ENCODE measurements at places on chromosomes 11 and 22.

DNA sequence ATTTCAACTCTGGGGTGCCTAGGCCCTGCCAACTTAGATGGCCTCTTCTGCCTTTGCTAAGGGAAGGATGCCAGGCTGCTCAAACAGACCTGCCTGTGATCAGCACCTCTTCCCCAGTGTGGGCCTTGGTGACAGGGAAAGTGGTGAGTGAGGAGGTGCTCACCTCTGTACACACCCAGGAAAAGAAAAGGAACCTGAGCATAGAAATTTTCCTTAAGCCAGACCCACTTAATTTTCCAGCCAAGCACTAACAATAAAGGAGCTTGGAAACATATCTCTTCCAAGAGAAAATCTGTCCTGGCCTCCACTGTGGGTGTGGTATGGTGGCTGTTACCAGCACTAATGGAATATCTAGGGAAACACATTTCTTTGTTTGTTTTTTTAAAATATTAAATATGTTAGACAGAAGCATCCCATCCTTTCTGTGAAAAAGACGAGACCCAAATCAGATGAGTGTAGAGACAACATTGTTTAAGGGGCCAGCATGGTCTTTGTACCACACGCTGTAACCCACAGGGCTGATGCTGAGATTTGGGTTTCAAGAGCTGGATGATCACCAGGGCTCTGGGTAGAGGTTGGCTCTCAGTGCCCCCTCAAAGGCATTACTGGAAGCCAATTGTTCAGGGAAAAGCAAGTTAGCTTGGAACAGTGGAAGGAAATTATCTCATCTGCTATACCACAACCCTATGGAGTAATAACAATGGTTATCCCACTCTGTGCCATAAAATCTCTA lies 472.2 kb downstream of the INSC start:
- no peak for DNase-seq

DNA sequence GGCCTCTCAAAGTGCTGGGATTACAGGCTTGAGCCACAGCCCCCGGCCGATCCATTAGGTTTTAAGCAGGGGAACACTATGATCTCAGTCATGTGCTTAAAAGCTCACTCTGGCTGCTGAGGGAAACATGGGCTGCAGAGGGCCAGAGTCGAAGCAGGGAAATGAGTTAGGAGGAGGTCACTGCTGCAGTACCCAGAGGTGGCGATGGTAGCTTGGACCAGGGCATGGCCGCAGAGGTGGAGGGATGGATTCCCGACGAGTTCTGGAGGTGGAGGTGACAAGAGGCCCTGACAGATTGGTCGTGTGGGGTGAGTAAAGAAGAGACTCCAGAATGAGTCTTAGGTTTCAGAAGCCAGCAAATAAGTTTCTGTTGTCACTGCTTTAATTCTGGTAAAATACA lies 54.4 kb upstream of the INCENP start:
- DNase-seq, result no peak

- DNase-seq, result no peak
Observed at GRCh38 chr11:6604790-6605189, 1.2 kb downstream of the ILK start.

- DNase-seq, result no peak
Observed at GRCh38 chr11:47204637-47204989, 10.2 kb upstream of the DDB2 start.

DNA sequence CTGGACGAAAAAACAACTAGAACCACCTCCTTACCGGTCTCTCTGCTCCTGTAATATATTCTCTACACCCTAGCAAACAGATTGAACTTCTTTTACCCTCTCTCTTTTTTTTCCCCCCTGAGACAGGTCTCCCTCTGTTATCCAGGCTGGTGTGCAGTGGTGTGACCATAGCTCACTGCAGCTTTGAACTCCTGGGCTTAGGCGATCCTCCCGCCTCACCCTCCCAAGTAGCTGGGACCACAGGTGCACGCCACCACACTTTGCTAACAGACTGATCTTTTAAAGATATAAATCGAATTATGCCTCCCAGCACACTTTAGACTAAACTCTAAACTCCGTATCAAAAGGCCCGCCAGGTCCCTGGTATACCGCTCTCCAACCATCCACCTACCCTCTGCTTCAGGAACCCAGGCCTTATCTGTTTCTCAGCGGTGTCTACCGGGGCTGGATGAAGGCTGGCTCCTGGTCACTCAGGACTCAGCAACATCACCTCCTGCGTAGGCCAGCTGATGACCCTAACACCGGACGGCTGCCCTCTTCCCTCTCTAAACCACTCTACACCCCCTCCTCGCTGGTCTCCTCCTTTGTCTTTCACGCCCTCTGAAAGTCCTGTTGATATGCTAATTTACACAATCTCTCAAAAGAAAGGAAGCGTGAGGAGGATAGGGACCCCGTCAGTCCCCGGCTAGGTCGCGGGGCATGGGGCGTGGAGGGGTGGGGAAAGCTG lies 745 bp downstream of the C22orf39 start:
- no peak for DNase-seq

DNA sequence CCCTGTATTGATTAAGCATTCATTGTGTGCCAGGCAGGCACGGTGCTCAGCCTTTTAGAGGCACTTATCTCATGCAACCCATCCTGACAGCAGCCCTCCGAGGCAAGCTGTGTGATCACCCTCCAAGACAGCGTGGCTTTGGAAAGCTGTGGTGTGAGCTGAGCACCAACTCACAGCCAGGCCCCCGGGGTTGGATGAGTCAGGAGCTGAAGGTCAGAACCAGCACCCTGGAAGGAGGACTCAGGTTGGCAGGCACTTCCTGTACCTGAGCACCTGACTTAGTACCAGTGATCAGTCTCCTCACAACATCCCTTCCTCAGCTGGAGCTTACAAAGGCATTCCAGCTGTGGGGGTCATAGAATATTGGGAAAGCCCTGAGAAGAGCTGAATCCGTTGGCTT lies 9.0 kb downstream of the PATZ1 start:
- DNase-seq, result no peak

DNA sequence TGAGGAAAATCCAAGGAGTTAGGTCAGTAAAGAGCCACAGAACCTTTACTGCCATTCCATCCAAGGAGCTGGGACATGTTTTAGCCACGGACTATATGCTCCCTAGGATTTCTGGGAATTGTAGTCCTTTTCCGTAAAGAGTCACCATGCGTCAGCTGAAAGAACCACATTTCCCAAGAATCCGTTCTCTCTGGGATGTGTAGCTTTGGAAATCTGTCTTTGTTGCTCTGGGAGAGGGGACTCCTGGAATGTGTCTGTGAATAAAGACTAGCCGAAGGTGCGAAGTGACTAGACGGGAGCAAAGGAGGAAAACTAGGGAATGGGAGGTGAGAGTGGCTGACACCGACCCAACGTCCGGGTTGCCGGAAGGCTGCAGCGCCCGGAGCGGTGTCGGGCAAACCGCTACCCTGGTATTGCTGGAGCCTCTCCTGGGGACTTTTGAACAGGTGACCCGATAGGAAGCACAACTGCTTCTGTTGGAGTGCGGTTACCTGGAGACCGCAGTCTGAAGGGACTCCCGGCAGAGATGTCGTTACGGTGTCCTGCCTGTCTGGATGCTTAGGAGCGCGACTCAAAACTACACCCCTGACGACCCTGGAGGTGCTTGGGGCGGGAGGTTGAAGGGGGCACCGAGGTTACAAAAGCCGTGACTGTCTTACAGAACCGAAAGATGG lies at the start of gene IFTAP:
Gene IFTAP (plus strand): TSS at position 187 of the 674 bp plus-strand sequence. CDS start 15,602 bp downstream, outside the sequence.
- no peak for DNase-seq

DNA sequence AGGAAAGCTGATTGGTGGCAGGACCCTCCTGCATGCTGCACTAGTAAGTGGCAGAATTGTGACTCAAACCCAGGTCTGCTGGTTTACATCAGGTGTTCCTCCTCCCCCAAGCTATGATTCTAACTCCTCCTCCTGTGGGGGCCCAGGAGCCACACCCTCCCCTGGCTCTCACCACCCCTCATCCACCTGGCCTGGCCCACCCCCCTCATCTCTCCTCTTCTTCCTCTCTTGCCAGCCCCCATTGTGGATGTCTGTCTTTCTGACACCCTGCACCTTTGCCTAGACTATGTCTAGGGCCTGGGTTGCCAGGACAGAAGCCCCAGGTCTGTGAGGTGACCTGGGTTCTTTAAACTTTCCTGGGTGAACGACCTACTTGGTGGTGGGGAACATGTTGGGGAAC lies 59.9 kb downstream of the GRIK4 start:
- DNase-seq, result no peak

DNA sequence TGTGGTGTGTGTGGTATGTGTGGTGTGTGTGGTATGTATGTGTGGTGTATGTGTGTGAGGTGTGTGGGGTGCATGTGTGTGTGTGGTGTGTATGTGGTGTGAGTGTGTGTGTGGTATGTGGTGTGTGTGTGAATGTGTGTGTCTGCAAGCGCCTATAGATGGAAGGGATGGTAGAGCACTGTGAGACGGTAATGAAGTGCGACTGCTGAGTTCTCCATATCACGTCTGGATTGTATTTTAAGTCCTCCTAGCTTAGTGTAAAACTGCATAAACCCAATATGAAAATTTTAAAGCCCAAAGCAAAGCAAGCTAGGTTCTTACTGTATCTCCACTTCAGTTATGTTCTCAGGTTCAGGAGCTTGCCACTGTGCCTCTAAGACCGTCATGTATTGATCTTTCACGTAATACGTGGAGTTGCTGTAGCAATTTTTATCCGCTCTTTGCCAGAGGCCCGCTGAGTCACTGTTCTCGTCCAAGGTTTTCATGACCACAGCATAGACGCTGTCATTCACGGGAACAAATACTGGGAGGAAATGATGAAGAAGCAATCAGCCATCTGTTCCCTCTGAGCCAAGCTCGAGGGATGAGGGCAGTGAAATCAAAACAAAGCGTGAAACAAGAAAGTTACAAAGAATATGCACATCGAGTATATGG lies 5.5 kb downstream of the PLET1 start:
- DNase-seq, result no peak

DNA sequence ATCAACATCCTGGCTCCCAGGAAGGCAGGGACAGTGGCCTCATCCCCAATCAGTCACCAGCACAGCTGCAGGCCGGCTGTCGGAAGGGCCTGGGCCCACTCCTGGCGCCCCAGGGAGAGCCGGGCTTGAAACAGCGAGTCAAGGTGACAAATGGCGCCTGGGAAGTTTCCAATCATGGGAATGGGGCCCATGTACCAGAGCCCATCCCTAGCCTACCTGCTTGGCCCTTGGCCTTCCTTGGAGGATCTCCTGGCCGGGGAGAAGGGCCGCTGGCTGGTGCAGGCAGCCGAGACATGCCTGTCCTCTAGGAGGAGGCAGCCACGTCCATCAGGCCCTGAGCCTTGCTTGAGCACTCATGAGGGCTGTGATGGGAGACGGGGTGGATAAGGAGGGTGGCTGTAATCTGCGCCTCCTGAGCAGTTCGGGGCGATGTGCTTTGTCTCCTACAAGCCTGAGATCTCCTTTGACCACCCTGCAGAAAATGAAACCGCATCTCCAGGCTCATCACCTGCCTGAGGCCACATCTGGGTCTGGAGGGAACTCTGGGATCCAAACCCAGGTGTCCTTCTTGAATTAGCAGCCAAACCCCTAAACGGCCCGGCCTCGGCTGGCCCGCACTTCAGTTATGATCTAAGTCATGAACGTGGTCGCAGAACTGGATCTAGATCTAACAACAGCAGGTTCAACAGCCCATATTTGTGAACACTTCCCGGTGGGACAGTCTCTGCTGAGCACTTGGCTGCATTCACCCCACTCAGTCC lies 862.0 kb downstream of the TBC1D22A start:
- no peak for DNase-seq

DNA sequence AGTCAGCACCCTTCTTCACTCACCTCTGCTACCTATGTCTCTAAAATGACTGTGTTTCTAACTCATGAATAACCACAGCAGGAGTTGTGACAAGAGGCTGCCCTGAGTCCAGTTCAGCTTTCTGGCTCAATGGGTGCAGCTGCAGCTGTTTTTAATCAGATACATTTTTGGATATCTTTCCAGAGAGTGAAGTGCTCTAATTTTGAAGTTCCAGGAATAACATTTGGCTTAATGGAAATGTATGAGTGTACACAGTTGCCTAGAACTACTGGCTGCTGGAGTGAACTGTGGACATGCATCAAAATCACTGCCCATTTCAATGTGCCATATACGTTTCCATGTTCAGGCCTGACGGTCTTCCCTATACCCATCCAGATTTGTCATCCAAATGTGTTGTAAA lies 769.5 kb upstream of the ANO3 start:
- DNase-seq, result no peak

- no peak for DNase-seq
Observed at GRCh38 chr11:15967166-15967565, 389.2 kb downstream of the SOX6 start.

DNA sequence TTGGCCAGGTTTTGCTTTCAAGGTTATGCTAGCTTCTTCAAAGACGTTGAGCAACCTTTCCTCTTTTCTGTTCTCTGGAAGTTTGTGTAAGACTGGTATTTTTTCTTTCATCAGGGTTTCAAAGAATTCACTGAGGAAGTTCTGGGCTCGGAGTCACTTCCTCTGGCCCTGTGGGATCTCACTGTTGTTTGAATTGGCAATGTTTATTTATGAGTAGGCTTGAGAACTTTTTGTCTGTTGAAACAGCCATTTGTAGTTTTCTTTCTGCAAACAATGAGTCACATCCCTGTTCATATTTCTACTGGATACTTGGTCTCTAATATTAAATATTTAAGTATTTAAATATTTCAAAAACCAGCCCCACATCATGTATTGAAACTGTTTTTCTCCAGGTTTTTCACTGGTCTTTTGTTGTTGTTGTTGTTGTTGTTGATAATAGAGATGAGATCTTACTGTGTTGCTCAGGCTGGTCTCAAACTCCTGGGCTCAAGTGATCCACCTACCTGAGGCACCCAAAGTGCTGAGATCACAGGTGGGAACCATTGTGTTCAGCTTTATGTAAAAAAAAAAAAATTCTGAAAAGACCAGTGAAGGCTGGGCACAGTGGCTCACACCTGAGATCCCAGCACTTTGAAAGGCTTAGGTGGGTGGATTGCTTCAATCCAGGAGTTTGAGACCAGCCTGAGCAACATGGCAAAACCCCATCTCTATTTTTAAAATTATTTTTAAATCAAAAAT lies 26.9 kb downstream of the SUSD2 start:
- no peak for DNase-seq

DNA sequence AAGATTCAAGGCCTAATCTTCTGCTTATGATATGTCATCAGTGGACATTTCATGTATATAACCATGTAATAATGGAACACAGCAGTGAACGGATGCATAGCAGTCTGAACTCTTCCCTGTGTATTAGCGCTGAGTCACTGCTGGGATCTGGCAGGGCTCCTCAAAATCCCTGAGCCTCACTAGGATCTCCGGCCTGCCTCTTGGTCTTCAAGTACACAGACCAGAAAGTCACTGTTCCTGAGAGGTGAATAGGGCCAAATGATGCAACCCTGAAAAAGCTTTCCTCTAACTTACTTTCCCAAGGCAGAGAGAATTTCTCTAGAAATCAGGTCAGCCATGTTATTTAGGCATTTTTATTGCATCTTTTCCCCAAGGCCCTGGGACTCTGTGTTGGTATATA lies 35.0 kb downstream of the POU2AF1 start:
- no peak for DNase-seq

GRCh38 chr11:78930810-78931523 lies 356.3 kb upstream of the NARS2 start:
- no peak for DNase-seq

GRCh38 chr11:117873828-117874125 lies 2.7 kb downstream of the FXYD6 start:
- no peak for DNase-seq

Data from stimulated activated CD4-positive, alpha-beta T cell treated with anti-CD3 and anti-CD28 coated beads, TNF-alpha, amount 100 ng/mL, for 4 hours (primary cell).